Activated CD4-positive, alpha-beta T cell treated with anti-CD3 and anti-CD28 coated beads for 36 hours (primary cell): ENCODE measurements at places on chromosomes 5 and 9. TPM values are rescaled to one million over a fixed set of nuclear protein-coding genes. Genes with fewer than 3 reads are reported as not detected.

DNA sequence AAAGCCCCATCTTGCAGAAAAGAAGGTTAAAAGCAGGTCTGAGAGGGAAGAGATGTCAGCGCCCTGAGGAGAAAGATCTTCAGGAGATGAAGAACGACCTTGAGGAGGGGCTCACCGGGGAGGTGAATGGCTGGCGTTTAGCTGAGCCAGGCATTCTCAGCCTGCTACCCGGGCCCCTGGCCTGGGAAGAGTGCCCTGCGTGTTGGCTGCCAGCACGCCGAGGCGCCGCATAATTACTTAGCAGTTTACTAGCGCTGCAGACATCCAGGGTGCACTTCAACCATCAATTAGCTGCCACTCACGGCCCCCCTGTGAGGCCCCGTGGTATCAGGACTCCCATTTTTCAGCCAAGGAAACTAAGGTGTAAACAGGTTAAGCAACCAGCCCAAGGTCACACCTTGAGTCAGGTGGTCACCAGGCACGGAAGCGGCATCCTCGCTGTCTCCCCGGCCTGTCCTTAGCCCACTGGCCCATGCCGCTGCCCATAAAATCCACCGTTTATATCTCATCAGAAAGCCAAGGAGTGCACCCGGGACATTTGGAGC is 551.9 kb downstream of the BNC2 start:
- H3K27me3 ChIP-seq, result no peaks in the 10 kb centered on the region
- no peaks in the 10 kb centered on the region for H3K4me1 ChIP-seq

- H3K4me1 ChIP-seq, result peaks cover 25% of the 10 kb centered on the region
- H3K36me3 ChIP-seq, result peaks cover 41% of the 10 kb centered on the region
- H3K27me3 ChIP-seq, result no peaks in the 10 kb centered on the region
- no peak overlapping the region for H3K27ac ChIP-seq
- no peak for DNase-seq
Observed at GRCh38 chr5:39009280-39009679, 64.9 kb downstream of the RICTOR start.

DNA sequence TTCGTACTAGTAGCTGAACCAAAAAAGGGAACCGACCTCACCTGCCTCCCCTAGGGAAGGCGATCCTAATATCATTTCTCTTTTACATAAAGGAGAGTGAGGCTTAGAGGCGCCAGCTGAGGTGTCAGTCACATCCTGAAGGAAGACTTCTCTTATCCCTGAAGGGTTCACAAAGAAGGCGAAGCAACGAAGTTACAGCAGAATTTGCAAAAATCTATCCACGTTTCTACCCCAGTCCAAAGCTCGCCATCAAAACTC is 598 bp upstream of the KIAA1191 start:
- no peak for DNase-seq
- peaks cover 34% of the 10 kb centered on the region for H3K4me1 ChIP-seq
- H3K36me3 ChIP-seq, result peaks cover 26% of the 10 kb centered on the region
- no peaks in the 10 kb centered on the region for H3K27me3 ChIP-seq
- H3K4me3 ChIP-seq, result peak overlapping the region; percentile 95
- peak overlapping the region; percentile 94 for H3K27ac ChIP-seq

- no peaks in the 10 kb centered on the region for H3K36me3 ChIP-seq
- H3K4me3 ChIP-seq, result no peak overlapping the region
- peaks cover 15% of the 10 kb centered on the region for H3K4me1 ChIP-seq
- no peak for DNase-seq
- H3K27me3 ChIP-seq, result no peaks in the 10 kb centered on the region
Observed at GRCh38 chr5:163433271-163433670, 4.1 kb upstream of the CCNG1 start.

- H3K36me3 ChIP-seq, result no peaks in the 10 kb centered on the region
- H3K4me3 ChIP-seq, result no peak overlapping the region
- no peak overlapping the region for H3K27ac ChIP-seq
Observed at GRCh38 chr9:113139225-113139829, 11.5 kb upstream of the SLC31A2 start.

- no peak for DNase-seq
- H3K27me3 ChIP-seq, result no peaks in the 10 kb centered on the region
- no peak overlapping the region for H3K27ac ChIP-seq
- no peak overlapping the region for H3K4me3 ChIP-seq
- no peaks in the 10 kb centered on the region for H3K4me1 ChIP-seq
Observed at GRCh38 chr5:199950-200645, 8.8 kb downstream of the LRRC14B start.

GBGT1 gene
- total RNA-seq, result 4.8 TPM

- DNase-seq, result no peak
- H3K27me3 ChIP-seq, result peaks cover 12% of the 10 kb centered on the region
- no peaks in the 10 kb centered on the region for H3K4me1 ChIP-seq
- no peak overlapping the region for H3K4me3 ChIP-seq
Observed at GRCh38 chr5:112127861-112128260, 291.2 kb downstream of the EPB41L4A start.

DNA sequence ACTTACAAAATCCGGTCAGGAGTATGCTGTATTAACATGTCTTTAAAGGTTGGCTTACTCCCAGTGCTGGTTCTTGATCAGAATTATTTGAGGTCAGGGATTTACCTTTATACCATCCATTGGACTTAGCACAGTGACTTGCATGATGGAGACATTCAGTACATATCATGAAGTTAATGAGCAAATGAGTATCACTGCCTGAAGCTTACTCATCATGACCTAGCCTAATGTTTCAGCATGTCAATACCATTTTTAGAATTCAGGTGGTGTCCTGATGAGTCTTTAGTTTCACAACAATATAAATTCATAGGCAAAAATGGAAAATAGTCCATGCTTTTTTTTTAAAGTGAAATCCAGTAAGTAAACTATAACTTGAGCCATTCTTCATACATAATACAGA is 226.0 kb upstream of the C9orf72 start:
- no peak for DNase-seq
- peaks cover 4% of the 10 kb centered on the region for H3K27me3 ChIP-seq
- H3K27ac ChIP-seq, result no peak overlapping the region
- H3K36me3 ChIP-seq, result no peaks in the 10 kb centered on the region
- H3K4me3 ChIP-seq, result no peak overlapping the region
